ENCODE measurements at places on chromosomes 12 and 14. TPM values are rescaled to one million over a fixed set of nuclear protein-coding genes. Genes with fewer than 3 reads are reported as not detected.

The ZFHX2 gene
- 0.58 TPM for total RNA-seq

The CLEC2B gene
- total RNA-seq, result not detected

The TAS2R19 gene
- not detected for total RNA-seq

The NKX2-1 gene
- total RNA-seq, result not detected

DNA sequence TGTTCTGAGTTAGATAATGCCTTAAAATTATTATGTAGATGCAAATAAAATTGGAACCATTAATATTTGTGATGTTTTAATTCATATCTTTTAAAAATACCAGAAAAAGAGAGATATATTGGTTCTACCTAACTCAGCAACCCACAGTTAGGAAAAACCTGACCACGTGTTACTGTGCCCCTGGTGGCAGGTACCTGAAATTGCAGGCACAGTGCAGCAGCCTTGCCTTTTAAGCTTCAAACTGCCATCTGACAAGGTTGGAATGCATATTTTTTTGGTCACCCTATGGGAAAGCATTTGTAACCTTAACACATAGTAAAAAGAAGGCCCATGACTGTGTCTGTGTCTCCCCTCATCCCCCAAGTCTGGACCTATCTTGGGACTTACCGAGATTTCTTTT is 109.4 kb upstream of the NOS1 start:
- DNase-seq, result no peak

DNA sequence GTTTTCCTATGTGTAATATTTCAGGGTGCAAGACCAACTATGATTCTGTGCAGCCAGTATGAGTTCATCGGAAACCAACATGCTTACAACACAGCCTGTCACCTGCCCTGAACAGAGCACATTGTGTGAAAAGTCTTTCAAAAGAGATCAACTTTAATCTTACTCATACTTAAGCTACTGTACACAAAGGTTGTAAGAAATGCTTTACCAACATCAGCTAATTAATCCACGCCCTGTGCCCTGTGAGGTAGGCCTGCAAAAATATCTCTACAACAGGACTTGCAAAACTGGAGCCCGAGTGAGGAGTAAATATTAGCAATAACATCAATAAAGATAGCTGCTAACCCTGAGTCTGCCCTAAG is 15.1 kb downstream of the APPL2 start:
- no peak for DNase-seq

DNA sequence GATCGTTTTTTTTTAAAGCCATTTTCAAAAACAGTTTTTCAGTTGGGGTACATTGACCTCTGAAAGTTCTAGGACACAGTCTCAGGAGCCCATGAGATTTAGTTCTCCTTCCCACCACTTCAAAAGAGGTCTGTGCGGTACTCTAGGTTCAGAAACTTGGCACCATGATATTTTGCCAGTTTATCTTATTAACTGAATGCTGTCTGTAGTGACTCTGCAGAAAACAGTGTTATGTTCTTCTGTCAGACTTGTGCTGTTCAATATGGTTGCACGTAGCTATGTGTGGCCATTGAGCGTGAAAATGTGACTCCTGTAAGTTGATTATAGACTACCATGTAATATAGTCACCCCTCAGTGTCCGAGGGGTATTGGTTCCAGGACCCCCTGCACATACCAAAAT is 35.9 kb downstream of the CRADD start:
- DNase-seq, result no peak

DNA sequence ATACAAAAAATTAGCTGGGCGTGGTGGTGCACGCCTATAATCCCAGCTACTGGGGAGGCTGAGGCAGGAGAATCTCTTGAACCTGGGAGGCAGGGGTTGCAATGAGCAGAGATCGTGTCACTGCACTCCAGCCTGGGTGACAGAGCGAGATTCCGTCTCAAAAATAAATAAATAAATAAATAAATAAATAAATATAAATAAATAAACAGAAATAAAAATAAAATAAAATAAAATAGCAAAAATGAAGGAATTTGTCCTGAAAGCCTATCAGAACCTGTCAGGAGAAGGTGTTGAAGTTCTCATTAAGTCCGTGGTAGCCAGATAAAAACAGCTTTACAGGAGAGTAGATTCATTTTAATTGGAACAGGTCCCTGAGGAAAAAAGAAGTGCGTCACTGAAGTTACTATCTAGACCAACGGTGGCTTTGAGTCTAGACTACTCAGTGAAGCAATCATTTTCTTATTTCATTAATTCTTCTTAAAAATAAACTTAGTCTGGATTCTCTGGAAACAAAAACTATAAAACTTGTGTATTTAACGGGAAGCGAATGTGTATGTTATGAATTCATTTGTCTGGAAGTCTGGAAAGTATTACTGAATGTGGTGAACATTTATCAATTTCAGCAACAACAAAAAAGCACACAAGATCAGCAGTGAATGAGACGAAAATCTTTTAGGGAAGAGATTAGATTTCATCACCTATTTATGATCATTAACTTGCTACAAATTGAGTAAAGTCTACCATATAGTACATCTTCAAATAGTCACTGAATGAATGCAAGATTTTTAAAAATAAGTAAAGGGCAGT is 248.5 kb upstream of the PDE3A start:
- DNase-seq, result no peak

DNA sequence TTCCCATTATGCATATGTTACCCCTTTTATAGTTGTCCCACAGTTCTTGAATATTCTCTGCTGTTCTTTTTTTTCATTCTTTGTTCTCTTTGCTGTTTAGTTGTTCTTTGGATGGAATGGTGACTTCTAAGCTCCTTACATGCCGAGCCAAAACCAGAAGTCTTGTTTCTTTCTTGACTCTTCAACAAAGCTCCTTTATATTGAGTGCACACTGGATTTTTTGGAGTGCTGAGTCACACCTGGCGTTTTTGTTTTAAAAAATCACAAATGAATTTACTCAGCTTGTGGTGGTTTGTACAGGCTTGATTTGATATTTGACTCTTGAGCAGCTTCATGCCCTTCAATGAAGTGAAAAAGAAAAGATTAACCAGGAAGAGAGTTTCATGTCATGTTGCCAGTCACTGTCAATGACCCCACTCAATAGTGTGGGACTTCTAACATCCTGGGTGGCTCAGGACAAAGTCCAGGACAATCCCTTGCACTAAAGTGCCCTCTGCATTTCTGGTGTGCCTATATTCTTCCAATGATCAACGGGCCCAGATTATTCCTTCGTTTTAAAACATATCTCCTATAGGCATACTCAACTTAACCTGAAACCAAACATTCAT is 112.4 kb upstream of the SLC38A4 start:
- no peak for DNase-seq

DNA sequence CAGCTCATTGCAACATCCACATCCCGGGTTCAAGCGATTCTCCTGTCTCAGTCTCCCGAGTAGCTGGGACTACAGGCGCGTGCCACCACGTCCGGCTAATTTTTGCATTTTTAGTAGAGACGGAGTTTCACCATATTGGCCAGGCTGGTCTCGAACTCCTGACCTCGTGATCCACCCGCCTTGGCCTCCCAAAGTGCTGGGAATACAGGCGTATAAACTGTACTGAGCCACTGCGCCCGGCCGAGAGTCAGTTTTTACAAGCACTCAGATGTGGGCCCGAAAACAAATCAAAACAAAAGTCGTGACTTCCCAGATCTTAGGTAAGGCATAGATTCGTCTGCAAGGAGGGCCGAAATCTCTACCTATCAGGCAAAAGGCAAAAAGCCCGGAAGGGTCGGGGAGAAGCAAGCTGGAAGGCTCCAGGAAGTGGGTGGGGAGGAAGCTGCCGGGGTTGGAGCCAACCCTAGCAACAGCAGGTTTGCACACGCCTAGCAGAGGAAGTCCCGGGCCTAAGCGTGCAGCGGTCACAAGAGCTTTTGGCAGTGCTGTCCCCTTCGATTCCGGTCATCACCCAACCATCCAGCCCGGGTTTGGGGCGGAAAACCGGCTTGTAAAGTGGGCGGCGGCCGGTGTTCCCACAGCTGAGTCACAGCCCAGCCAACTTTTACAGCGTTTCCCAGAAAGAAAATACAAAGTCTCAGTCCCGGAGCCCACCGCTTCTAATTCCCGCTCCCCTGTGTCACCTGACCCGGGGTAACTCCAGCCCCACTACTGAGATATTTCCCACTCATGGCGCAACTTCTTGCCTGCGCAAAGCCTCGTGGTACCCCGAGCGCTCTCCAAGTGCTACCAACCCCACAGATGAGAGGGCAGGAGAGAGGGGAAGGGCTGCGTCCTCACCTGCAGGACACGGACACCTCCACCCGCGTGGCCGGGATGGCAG is 583 bp downstream of the CPNE8 start:
- DNase-seq, result no peak

DNA sequence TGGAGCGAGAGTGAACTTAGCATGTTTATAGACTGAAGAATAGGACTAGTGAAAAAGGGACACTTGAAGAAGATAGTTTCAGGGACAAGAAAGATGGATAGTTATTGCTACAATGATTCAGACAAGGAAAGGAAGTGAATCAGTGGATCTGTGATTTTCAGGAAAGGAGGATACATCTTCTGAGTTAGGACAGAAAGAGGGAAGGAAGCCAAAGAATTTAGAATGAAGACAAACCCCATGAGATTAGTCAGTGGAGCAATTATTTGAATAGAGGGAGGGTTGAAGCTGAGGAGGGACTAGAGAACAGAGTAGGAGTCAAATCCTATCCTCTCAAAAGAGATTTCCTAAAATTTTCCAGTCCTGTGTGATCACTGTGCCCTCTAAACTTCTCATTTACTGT is 282.7 kb downstream of the AKAP6 start:
- no peak for DNase-seq

DNA sequence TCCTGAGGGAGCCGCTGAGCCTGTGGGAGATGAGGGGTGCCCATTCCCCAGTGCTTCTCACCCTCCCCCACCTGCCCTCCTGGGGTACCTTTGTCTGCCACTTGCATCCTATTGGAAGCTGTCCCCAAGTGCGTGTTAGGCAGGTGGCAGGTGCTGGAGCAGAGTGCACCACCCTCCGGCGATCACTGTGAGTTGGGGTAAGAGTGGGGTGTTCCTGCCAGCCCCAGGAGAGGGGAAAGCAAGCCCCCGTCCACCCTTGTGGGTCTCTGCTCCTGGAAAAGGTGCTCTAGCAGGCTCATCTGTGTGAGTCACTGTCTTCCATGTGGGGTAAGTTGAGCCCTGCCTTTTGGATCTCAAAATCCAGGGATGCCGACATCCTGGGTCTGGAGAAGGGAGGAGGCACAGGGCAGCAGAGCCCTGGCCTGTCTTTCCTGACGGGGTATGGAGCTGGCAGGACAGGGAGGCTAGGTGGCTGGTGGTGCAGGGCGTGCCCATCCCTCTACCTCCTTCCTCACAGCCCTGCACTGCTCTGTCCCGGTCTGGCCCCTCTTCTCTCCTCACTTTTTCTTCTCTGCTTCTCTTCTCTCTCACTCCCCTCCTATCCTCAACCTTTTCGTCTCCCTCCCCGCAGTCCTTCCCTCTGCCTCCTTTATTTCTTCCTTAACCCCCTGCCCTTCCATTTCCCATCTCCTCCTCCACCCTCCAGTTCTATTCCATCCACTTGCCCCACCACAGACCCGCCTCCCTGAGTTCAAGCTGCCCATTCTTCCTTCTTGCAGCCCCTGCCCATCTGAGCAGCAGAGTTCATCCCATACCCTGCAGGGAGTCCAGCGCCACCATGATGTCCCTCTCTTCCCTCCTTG is 20.1 kb upstream of the KRT7 start:
- DNase-seq, result no peak

DNA sequence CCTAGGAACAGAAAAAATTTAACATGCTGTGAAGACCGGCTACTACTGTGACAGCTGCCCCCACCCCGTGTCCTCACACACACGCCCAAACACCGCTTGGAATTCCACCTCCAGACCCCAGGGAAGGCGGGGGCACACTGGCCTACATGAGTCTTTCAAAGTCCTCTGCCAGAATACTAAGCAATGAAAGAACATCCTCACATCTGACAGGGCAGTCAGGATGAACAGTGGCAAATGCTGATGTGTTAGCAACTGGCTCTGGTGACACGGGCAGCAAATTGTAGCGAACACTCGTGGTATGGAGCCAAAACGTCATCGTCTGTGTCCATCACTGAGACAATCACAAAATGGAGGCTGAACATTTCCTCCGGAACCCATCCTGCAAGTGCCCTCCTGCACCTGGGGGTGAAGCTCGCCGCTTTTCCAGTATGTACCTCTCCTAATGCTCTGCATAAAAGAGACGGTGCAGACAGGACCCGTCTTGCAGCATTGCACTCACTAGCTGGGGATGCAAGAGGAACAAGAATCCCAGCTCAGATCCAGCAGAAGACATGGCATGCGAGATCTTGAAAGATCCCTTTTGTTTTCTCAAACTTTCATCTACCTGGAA is 94.8 kb downstream of the BCL11B start:
- no peak for DNase-seq

DNA sequence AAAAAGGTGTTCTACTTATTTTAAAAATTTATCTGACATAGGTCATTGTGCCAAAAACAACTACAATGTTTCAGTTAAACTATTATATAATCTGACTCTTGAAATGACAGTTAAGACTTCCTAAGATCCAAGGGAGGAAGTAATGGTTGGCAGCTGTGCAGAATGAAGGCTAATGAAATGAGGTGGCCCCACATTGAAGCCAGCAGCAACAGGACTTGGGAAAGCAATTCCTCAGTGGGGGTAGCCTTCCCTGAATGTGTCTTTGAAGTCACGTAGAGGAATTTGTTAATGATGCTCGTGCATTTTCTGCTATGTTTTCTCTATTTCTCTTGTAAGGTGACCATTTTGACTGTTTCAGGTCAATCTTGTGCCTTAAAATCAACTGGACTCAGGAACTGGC is 162.4 kb upstream of the DAAM1 start:
- DNase-seq, result no peak

The SERPINA4 gene
- not detected for total RNA-seq

DNA sequence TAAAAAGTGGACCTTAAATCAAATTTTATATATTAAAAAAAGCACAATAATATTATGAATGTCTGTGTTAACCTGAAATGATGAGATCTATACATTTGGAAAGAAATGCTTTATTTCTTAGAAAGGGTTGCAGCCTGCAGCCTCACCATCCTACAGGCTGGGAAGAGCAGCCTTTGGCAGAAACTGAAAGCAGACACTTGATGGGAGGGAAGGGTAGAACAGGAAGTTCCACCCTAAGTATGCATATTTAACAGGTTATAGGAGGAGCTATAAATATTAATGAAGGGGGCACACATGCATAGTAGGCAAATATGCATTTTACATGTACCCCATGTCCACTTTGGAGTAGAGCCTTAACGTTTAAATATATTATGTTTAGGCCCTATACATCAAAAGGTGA is 498.0 kb downstream of the FLRT2 start:
- no peak for DNase-seq

- DNase-seq, result no peak
These were observed 21.8 kb downstream of the APPL2 start for GRCh38 chr12:105214148-105214547.

GRCh38 chr12:57242691-57243454 is 8.1 kb downstream of the STAC3 start:
- no peak for DNase-seq

DNA sequence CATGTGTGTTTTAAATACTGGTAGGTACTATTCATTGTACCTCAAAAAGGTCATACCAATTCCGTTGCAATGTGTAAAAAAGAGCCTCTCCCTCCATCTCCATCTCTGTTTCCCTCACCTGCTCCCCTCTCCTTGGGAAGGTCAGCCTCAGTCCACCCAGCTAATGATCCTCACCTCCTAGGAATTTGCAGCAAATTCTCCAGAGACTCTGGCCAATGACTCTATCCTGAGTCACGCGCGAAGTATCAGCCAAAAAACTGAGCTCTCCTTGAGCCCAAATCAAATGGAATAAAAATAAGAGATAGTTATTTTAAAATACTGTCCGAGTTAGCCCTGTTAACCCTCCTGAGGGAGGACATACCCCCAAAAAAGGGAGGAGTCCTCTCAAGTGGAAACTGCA is 148.4 kb downstream of the DPF3 start:
- no peak for DNase-seq

- no peak for DNase-seq
These were observed 55.8 kb downstream of the TPCN1 start for GRCh38 chr12:113276946-113277500.

- DNase-seq, result no peak
These were observed 11.9 kb upstream of the TMEM119 start for GRCh38 chr12:108609537-108610335.

All from epithelial cell of proximal tubule (primary cell).